ENCODE measurements at places on chromosomes 2 and 18.

DNA sequence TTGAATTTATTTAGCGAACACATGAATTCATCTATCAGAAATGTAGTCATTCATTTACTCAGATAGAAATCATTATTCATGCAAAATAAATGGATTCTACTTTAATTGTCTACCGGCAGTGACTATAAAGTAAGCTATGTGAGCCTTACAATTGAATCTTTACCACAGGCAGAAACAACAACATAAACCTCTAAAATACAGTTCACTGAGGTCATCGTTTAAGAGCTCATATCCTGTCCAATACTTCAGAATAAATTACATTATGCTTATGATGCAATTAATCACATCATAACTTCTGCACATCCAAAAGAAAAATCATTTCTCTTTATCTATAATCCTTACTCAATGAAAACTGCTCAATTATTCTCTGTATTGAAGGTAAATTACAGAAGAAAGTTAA, 244.7 kb downstream of the HNMT start:
- DNase-seq = no peak

DNA sequence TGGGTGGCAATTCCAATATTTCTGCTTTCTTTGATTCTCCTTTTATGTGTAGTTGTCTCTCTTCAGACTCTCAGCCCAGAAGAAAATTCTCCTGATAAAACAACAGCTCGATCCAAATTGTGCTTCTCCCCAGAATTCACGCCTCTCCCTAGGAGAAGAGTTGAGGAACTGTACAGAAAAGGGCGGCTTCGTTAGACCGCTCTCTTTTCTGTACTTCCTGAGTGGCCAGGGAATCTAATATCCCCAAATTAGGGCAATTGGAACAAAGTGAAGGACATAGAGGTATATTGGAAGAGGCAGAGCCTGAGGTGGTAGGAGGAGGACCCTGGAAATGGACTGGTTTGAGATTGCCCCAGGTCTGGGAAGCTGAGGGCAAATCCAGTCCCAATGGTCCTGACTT, 5.6 kb downstream of the ADCYAP1 start:
- DNase-seq = no peak

GRCh38 chr2:179268277-179268925, 3.8 kb upstream of the SESTD1 start:
- no peak for DNase-seq

DNA sequence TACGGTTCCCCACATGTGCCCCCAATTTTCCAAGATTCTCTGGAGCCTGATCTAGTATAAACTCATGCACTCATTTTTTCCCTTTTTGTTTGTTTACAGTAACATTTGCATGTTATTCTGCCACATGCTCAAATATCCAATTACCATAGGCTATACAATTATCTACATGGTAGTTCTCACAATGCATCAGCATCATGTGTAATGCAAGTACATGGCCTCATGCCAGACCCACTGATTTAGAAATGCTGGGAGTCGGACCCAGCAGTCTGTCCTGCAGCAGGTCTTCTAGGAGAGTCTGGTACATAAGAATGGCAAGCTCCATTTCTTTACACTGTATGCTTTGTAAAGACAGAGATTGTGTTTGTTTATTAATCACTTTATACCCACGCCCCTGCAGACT, 107.7 kb downstream of the CBLN2 start:
- no peak for DNase-seq

DNA sequence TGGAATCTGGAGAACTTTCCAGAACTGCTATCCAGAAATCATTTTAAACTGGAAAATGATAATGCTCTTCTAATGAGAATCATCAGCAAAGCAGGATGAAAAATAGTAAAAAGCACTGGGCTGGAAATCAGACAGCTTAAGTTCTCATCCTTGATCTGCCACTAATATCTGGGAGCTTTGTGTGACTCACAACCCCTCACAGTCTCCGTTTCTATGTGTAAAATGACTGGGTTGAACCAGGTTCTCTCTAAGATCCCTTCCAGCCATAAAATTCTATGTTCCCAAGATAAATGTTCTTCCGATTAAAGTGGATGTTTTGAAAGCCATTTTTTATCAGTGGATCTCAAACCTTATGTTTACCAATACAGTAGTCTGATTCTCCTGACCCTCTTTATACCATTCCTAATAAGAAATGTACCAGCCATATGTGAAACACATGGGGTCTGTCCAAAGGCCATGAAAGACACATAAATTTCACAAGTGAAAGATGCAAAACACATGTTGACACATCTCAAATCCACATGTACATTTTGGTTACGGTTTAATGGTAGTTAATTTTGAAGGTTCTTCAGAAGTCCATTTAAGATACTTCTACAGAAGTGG, 188.8 kb downstream of the EN1 start:
- DNase-seq = no peak

GRCh38 chr2:42910645-42911405, 118.4 kb upstream of the HAAO start:
- no peak for DNase-seq

GRCh38 chr18:6031002-6031401, 135.7 kb upstream of the TMEM200C start:
- DNase-seq = no peak

GRCh38 chr2:208134928-208135586, 5.4 kb upstream of the CRYGC start:
- DNase-seq = no peak

- DNase-seq = no peak
These were observed 318.9 kb upstream of the TRIB2 start for GRCh38 chr2:12397854-12398253.

- no peak for DNase-seq
These were observed 209.2 kb downstream of the MCFD2 start for GRCh38 chr2:46706264-46706983.

- DNase-seq = no peak
These were observed 1034.7 kb upstream of the CHAC2 start for GRCh38 chr2:52732849-52733395.

- no peak for DNase-seq
These were observed 233.4 kb upstream of the MYT1L start for GRCh38 chr2:2564300-2565078.

GRCh38 chr2:209687323-209687969, 84.2 kb upstream of the UNC80 start:
- DNase-seq = no peak

GRCh38 chr18:5538544-5538943, 5.3 kb downstream of the EPB41L3 start:
- DNase-seq = no peak

GRCh38 chr2:160498137-160498536, 4.5 kb upstream of the RBMS1 start:
- DNase-seq = no peak

- DNase-seq = no peak
These were observed 494.7 kb upstream of the SETBP1 start for GRCh38 chr18:44186001-44186400.

GRCh38 chr2:7891312-7891711, 790.5 kb upstream of the ID2 start:
- DNase-seq = no peak

GRCh38 chr18:70046207-70046606, 98.5 kb upstream of the CD226 start:
- no peak for DNase-seq

DNA sequence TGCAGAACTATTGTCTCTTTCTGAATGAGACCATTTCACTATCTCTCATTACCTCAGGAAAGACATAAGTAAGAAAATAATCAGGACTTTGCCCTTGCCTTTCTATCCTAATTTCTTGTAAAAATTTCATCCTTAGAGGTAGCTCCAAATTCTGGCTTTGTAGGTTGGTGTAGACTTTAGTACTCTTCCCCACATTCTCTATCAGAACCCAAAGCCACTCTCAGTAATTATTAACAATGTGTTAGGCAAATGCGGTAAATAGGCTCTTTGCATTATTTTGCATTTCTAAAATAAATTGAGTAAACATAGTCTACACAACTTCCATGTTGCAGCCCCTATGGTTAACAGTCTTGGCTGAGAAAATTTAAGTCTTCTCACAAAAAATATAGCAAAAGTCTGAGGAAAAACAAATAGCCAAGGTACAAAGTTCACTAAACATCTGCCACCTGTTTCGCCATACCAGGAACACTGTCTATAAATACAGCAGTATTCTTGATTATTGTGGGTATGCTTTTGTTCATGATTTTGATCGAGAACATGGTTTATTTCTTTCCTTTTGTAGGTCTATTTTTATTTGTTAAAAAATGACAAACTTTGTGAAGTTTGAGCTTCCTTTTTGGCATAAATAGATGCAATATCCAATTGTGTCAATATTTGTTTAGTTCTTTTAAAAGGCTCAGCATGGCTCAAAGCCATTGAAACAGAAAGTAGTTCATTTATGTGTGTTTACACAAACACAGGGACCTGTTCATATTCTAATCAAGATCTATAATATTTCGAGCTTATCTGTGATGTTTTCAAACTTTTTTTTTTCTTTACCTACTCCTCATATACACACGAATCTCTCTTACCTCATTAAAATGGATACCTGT, 1061.5 kb downstream of the CNTNAP5 start:
- DNase-seq = no peak

GRCh38 chr2:26144953-26145680, 27.8 kb upstream of the GAREM2 start:
- DNase-seq = peak; percentile 22

GRCh38 chr2:102001767-102002142, 10.0 kb downstream of the IL1R2 start:
- DNase-seq = no peak

DNA sequence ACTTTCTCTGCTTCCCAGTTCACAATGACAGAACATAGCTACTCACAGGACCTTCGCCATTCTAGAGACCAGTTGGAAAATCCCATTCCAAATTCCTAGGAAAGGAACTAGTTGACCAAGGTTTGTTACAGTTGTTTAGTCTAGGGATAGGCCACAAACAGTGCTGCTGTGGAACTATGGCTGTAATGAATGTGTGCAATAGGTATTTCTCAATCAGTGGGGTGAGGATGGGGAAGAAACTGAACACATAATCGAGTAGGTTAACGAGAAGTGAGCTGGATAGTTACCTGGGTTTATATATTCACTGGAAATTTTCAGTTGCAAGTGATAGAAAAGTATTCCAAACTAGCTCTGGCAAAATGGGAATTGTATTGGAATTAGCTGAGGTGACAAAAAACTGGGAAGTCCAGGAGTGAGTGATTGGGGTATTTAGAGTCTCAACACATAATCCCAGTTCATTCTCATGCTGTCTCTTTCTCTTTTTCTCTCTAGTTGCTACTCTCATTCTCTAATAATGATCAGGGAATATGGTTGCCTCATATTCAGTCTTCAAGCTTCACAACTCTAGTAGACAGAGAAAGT, 18.2 kb upstream of the HMSD start:
- DNase-seq = no peak

DNA sequence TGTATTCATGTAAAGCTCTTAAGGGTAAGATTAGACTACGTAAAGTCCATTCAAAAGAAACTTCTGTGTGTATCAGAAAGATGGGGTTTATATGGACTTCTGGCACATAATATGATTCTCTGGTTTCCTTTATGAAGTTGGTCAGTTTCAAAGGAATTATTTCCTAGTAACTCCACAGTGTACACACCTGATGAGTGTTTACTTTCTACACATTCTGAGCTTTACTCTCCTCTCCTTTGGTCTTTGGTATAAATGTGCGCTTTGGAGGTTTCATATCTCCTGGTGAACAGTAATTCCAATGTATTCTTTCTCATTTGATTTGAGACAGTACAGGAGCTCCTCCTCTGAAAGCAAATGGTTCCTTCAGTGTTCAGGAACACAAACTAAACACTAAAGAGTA, 88.1 kb downstream of the OXER1 start:
- no peak for DNase-seq

DNA sequence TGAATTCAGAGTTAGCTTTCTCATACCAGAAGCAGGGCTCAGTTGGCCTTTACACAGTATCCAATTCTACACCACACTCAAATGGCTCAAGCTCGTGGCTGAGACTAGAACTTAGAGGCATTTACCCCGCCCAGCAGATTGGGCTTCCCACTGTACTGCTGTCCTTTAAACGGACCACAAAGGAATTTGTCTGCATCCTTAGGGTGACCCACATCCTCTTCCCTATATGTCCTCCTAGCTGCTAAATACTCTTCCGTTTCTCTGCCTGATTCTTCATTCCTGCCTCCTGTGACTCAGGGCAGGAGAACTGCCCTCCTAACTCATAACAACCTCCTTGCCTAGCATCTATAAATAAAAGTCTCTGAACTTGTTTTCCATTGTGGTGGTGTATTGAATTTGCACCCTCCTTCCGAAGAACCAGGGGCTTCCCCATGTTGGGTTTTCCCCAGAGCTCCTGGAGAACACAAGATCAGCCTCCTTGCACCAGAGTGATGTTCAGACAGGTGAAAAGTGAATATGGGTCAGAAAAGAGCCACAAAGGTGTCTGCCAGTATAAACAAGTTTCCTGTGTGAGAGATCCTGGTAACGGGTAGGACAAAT, 32.0 kb upstream of the MC4R start:
- DNase-seq = no peak

- no peak for DNase-seq
These were observed 84.5 kb upstream of the ARHGAP28 start for GRCh38 chr18:6644836-6645627.

DNA sequence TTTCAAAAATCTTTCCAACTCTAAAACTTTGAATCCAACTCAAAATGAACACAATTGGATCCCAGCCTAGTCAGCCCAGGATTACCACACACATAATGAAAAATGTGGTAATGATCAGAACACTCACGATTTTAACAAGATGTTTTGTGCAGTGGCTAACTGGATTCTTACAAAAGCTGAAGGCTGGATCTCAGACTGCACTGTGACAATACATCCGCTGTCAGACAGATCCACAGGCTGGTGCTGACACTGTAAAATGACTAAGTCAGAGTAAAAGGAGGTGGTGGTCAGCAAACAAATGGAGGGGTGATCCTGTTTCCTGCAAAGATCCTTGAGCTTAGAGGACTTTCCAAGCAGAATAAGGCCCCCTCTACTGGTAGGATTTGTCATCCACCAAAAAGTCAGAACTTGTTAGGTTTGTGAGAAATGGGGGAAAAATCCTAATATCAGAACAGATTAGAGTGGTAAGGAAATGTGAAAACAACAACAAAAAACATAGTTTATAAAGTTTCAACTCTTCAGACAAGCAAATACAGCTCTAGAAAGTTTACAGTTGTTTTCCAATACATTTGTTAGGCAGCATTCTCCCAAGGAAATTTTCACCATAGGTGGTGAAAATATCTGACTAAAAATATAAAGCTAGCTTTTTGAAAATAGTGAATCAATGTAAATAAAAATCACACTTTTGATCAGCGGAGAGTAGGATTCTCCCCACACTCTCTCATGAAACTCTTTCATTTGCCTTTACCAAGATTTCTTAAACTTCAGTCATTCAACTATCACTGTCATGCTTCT, 211.9 kb downstream of the AGPS start:
- DNase-seq = peak; percentile 61

- DNase-seq = no peak
These were observed 307.9 kb downstream of the NBAS start for GRCh38 chr2:15253247-15253646.

DNA sequence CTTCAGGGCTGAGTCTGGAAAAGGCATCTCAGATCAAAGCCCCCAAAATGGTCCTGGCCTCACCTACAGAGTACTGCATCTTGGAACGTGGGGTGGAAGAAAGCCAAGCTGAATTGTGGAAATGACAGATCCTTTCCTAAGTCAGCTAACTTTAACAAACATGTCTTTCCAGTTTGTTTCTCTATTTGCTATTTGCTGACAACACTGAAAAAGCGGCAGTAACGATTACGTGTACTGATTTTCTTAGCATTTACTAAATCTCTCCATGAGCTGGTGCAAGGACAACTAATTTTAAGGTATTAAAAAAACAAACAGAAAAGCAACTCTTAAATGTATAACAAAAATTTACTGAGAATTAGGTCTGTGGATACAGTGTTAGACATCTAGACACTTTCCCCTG, 1.1 kb downstream of the HIBCH start:
- no peak for DNase-seq

GRCh38 chr2:235348329-235348728, 145.5 kb upstream of the AGAP1 start:
- no peak for DNase-seq

Data from AG09319 (cell line).